Foreskin melanocyte (primary cell): ENCODE measurements at places on chromosomes 2 and 18.

GRCh38 chr2:186347472-186347871, 138.6 kb upstream of the ZC3H15 start:
- peak; percentile 8 for DNase-seq

GRCh38 chr2:22855081-22855480, 529.9 kb upstream of the KLHL29 start:
- DNase-seq = peak; percentile 76

DNA sequence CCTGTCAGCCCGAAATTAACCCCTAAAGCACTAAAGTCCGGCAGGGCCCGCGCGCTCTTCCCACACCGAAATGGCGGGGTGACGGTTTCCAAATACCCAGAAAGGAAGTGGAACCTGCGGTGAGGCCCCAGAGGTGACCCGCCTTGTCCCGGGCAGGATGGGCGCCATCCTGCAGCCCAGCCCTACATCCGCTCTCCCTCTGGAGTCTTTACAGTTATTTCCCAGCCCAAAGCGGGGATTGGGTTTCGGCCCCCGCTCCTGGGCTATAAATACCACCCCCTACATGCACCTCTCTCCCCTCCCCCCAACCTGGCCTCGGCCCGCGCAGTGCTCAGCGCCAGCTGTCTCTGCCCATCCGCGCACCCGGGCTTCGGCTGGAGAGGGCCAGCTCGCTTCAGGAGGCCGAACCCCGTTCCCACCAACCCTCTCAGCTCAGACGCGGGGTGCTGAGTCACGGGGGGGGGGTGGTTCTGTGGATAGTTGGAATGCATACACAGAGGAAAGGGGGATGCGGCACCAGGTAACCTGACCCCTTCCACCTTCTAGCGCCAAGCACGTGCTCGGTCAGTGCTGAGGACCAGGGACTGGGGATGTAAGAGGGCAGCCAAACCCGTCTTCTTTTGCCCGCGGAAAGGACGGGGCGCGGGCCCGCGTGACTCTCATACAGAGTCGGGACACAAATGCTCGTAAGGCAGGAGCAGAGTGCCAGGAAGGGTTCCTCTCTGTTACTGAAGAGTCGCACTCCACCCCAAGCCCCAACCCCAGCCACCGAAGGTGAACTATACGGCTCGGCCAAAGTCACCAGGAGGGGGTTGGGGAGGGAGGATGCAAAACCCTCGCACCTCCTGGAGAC, at the start of gene TUBA4B:
Gene TUBA4B, plus strand, starts transcription at position 344 of the 853 bp plus-strand sequence. Its CDS starts 165 bp downstream, at position 509.
- DNase-seq = no peak

DNA sequence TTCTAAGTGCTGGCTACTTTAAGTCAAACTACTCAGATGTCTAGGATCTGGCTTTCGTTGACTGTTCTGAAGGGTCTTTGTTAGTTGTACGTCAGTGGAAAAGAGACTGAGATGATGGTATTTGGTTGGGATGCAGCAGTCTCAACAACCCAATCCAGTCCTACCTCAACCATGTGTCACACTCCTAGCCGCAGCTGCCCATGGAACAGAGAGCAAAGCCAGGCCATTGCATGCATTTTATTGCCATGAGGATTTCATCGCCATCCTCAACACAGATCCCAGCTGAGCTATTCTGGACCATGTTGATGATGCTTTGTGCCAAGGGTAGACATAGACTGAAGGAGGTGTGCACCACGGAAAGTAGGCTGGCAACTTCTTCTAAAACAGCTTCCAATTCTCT, 97.3 kb upstream of the STK39 start:
- DNase-seq = no peak

DNA sequence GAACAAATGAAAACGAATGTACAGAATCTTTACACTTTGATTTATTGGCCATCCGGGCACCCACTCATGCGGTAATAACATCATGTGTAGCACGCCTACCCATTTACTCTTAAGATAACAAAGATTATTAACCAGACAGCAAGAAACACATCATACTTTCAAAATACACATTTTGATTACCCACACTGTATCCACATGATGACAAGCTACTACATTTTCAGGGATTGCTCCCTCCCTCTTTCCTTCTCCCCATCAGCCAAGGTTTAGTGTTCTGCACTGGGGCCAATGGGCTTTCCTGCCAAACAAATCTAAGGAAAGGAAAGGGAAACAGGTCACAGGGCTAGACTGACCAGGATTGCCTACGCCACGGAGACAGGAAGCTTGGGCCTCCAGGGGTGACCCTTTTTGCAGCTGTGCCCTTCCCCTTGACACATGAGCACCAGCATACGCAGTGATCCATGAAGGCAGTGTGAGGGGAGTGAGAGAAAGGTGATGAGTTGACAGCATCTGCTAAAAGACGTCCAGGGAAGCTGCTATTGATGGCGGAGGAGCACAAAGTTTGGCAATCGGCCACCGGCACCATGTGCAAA, 76.5 kb downstream of the ZNF521 start:
- no peak for DNase-seq

GRCh38 chr2:41782306-41783158, 265.3 kb upstream of the PKDCC start:
- peak; percentile 35 for DNase-seq

DNA sequence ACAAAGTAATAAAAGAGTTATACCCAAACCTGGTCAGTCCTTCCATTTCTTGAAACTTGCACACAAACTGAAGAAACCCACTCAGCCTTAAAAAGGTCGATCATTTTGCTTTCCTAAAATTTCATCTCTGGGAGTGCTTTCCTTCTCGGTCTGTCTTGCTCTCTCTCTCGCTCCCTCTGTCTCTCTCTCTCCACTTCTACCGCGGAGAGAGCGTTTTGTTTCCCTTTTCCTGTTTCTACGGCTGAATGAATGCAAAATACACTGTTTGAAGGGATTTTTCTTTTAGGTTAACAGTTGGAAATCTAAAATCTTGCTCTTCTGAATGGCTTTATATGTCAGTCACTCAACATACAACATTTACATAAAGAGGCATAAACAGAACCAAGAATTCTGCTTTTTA, 424.2 kb downstream of the TGIF1 start:
- DNase-seq = no peak

- no peak for DNase-seq
These were observed 20.1 kb upstream of the NFATC1 start for GRCh38 chr18:79375441-79376154.

- DNase-seq = peak; percentile 38
These were observed 2.6 kb downstream of the CAB39 start for GRCh38 chr2:230715201-230715600.

GRCh38 chr2:174750923-174751441, 13.3 kb downstream of the CHRNA1 start:
- DNase-seq = no peak

GRCh38 chr2:230941202-230942180, 16.4 kb upstream of the GPR55 start:
- DNase-seq = no peak

GRCh38 chr2:215695861-215696260, 260.0 kb upstream of the FN1 start:
- DNase-seq = no peak

- no peak for DNase-seq
These were observed 234.9 kb upstream of the SMAD7 start for GRCh38 chr18:49185623-49186022.

DNA sequence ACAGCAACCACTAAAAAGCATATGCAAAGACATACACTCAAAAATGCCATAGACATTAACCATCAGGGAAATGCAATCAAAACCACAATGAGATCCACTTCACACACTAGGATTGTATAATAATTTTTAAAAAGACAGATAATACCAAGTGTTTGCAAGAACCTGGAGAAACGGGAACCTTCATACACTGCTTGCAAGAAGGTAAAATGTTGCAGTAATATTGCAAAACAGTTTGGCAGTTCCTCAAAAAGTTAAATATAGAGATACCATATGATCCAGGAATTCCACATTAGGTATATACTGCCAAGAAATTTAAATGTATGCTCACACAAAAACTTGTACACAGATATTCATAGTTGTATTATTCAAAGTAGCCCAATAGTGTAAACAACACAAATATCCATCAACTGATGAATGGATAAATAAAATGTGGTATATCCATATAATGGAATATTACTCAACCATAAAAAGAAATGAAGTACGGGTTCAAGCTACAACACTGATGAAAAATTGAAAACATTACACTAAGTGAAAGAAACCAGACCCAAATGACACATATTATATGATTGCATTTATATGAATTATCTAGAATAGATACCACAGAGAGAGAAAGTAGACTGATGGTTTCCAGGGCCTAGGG, 14.7 kb upstream of the CHMP3 start:
- no peak for DNase-seq

GRCh38 chr18:76494231-76495005, 624 bp downstream of the ZNF516 start:
- DNase-seq = no peak

DNA sequence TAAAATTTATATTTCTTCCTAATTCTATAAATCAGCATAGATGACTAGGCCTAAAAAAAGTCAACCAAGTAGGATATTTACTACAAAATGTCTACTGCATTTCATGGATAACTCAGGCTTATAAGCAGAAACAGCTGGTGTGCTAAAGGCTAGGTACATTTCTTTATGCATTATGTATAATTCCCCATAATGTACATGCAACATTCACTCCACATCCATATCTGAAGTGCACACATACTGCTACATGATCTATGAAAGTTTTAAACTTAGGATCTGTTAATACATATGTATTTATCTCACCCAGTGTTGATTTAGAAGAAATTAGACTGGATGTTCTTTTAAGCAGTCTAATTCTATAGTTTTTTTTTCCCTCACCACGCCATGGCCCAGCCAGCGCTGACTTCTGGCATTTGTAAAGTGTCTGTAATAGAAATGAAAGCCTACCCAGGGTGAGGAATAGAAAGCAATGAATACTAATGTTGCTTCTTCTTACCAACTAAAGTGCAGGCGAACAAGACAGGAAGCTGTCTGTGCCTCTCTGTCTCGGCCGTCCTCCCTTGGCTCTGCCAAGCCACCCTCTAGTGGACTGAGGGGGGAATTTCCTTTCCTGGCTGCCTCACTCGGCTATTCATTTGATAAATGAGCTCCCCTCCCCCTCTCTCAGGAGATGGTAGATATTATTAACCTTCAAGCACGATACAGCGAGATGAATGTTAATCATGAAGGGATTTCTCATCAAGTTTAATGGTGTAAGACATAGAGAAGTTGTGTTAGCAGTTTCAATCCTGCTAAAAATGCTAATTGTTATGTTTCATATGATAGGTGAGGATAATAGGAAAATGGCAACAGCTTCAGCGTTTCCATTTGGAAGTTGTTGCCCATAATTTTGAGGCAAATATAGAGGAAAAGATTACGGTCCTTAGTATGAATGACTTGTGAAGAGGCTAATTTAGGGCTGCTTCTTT, 384.5 kb downstream of the MTX2 start:
- peak; percentile 74 for DNase-seq

- no peak for DNase-seq
These were observed 17.8 kb downstream of the HPCAL1 start for GRCh38 chr2:10320575-10320931.

GRCh38 chr2:102439065-102439695, 16.2 kb downstream of the IL18RAP start:
- DNase-seq = no peak

DNA sequence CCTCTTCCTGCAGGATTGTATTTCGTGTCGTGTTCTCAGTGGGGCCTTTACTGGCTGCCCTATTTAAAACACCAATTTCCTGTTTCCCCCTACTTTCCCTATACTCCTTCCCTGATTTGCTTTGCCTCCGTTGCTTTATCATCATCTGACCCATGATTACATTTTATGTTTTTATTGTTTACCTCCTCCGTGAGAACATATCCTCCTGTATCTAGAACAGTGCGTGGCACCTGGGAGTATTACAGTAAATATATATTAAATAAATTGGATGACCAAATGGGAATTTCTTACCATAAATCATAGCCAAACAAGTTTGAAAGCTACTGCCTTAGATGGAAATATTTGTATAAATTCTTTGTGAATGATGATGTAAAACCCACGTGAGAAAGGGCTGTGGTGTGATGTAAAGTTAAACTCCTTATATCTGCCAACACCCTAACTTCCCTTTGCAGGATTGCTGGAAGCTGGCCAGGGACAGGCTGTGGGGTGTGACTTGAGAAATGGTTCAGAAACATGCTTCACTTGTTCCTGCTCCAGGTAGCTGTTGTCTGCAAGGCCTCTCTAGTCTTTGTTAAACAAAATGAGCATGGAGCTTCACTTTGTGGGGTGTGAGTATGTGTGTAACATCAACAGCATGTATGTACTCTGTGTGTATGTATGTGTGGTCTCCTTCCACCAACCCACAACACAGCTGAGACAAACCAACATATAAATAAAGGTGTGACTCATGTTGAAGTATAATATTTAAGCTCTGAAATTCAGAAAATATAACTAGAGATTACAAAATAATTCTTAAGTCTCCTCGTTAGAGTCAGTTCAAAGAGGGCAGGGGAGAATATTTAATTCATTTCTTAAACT, 40.3 kb downstream of the LHCGR start:
- no peak for DNase-seq

DNA sequence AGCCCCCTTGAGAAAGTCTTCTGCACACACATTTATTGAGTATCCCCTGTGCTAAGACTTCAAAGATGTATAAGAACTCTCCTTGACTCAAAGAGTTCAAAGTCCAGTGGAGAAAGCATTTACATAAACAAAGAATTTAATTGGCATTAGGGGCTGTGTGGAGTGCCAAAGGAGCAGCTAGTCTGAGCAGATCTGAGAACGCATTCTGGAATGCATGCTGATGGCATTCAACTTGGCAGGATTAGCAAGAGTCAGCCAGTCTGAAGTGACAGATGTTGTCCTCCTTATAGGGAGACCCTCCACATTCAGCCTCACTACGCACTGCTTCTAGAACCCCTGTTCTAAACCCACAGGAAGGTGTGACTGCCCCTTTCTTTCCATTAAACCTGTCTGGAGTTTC, 191.5 kb downstream of the RAD51AP2 start:
- DNase-seq = no peak

GRCh38 chr2:8659735-8660492, 21.9 kb upstream of the ID2 start:
- no peak for DNase-seq

DNA sequence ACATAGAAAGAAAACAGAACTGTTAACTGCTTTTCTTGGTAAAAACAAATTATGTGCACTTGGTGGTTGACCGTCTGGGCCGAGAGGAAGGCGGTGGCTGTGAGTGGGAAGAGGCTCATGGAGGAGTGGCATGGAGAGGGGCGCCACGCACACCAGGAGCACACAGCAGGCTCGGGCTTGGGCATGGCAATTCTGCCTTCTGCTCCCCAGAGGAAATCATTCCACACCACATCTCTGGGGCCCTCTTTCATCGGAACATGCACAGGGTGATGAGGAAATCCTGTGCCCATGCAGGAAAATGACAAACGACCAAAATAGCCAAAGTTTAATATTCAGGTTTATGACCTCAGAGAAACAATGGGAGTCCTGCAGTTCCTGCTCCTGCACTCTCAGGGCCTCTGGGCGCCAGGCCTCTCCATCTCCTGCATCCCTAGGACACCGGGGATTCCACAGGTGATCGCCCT, 26.4 kb downstream of the WDFY1 start:
- no peak for DNase-seq

- DNase-seq = no peak
These were observed 107.2 kb upstream of the SMAD2 start for GRCh38 chr18:48037481-48038271.
